ENCODE measurements at places on chromosomes 5 and 9. TPM values are rescaled to one million over a fixed set of nuclear protein-coding genes. Genes with fewer than 3 reads are reported as not detected.

GRCh38 chr9:105483618-105484017, 35.8 kb downstream of the FSD1L start:
- no peaks in the 10 kb centered on the region for H3K36me3 ChIP-seq
- H3K27me3 ChIP-seq: no peaks in the 10 kb centered on the region

DNA sequence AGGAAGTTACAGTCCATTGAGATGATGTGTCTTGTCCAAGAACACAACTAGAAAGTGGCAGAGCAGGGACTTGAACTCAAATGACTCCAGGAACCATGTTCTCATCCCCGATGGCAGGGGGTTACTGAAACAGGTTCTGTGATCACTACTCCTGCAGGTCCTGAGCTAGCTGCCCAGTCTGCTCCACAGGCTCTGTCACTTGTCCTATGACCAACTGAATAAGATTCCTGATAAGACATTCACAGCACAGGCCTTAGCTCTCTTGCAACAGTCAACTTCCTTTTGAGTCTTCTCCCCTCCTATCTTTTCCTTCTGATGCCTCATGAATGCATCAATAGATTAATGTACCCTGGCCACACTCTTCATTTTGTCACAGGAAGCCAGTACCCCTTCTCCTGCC, 109.2 kb downstream of the SH3TC2 start:
- H3K36me3 ChIP-seq: no peaks in the 10 kb centered on the region
- no peaks in the 10 kb centered on the region for H3K4me1 ChIP-seq
- H3K4me3 ChIP-seq: no peak overlapping the region
- H3K27ac ChIP-seq: no peak overlapping the region
- no peak for DNase-seq
- H3K27me3 ChIP-seq: no peaks in the 10 kb centered on the region

GRCh38 chr9:94112716-94113465, 28.6 kb downstream of the PTPDC1 start:
- no peak for DNase-seq
- H3K4me1 ChIP-seq: no peaks in the 10 kb centered on the region
- no peaks in the 10 kb centered on the region for H3K36me3 ChIP-seq
- no peak overlapping the region for H3K27ac ChIP-seq

DNA sequence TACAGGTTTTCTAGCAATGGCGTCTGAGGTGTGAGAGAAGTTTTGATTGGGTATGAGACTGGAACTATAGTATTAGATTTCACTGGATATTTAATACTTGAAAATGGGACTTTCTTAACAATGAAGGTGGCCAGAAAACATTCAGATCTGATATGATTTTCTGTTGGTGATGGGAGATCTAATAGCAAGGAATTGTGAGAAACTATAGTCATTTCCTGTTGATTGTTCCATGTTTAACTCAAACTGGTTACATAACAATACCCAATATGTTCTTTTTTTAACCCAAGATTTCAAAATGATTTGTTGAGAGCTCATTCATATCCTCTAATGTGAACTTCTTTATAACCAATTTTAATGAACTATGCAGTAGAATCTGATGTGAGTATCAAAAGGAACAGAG, 793.2 kb upstream of the RGMB start:
- DNase-seq: no peak
- no peak overlapping the region for H3K4me3 ChIP-seq
- H3K27ac ChIP-seq: no peak overlapping the region
- no peaks in the 10 kb centered on the region for H3K27me3 ChIP-seq

- no peak overlapping the region for H3K4me3 ChIP-seq
- DNase-seq: no peak
- H3K27ac ChIP-seq: no peak overlapping the region
These were observed 73.0 kb downstream of the KCNIP1 start for GRCh38 chr5:170576602-170577535.

- DNase-seq: no peak
- H3K4me3 ChIP-seq: no peak overlapping the region
- no peaks in the 10 kb centered on the region for H3K36me3 ChIP-seq
- H3K27ac ChIP-seq: no peak overlapping the region
- no peaks in the 10 kb centered on the region for H3K27me3 ChIP-seq
- H3K4me1 ChIP-seq: no peaks in the 10 kb centered on the region
These were observed 11.4 kb downstream of the ACTL7B start for GRCh38 chr9:108844391-108844790.

DNA sequence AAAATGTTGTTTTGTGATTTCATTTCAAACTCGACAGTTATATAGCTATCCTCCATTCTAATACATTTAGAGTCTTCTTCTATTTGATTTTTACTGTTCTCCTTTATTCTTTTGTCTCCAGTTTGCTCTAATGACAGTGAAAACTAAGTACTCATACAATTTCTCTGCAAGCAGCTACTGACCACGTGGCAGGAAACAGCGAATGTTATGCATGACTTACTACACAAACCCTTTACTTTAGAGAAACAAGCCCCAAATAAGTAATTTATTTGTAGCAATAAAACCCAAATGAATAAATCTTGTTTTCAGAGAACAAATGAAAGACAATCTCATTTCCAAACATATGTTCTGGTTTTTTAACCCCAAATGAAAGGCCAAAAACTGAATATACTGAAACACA, 41.9 kb downstream of the CDH6 start:
- no peak overlapping the region for H3K4me3 ChIP-seq
- no peak overlapping the region for H3K27ac ChIP-seq
- no peaks in the 10 kb centered on the region for H3K36me3 ChIP-seq
- H3K4me1 ChIP-seq: no peaks in the 10 kb centered on the region
- no peaks in the 10 kb centered on the region for H3K27me3 ChIP-seq

GRCh38 chr9:7479300-7479699, 320.3 kb downstream of the DMAC1 start:
- H3K27me3 ChIP-seq: no peaks in the 10 kb centered on the region
- H3K36me3 ChIP-seq: no peaks in the 10 kb centered on the region
- no peak overlapping the region for H3K27ac ChIP-seq
- no peak for DNase-seq
- H3K4me1 ChIP-seq: no peaks in the 10 kb centered on the region

DNA sequence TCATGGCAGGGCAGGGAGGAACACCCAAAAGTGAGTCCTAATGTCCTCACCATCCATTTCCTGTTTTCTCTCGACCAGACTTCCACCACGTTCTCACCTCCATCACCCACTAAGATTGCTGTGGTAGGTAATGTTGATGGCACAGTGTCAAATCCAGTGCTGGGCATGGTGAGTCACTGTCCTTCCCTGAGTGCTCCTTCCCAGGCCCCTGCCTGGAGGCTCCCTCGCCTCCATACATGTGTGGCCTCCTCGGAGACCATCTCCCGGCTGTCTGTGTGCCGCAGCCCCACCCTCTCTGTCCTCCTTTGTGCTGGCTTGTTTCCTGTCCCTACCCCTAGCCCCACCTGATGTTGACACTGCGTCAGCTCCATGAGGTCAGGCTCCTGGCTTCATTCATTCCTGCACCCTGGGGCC, 177.5 kb downstream of the SYK start:
- no peak for DNase-seq
- no peaks in the 10 kb centered on the region for H3K36me3 ChIP-seq
- H3K27ac ChIP-seq: no peak overlapping the region
- peaks cover 7% of the 10 kb centered on the region for H3K27me3 ChIP-seq
- H3K4me3 ChIP-seq: no peak overlapping the region
- no peaks in the 10 kb centered on the region for H3K4me1 ChIP-seq

DNA sequence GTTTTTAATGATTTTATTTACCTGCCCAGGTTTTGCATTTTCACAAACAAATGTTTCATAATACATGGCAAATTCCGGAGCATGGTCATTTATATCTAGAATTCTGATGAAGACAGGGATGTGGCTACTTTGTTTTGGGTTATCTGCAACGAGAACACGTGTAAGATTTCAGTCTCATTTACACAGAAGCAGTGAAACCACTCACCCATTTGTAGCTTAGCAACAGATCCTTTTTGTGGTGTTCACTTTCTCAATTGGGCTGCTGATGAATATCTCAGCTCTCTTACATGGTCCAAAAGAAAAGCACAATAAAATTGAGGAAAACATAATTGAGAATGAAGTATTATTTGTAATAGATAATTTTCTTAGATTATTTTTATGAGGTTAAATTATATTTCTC, 148.6 kb downstream of the CDH9 start:
- H3K36me3 ChIP-seq: no peaks in the 10 kb centered on the region
- H3K4me3 ChIP-seq: no peak overlapping the region
- no peaks in the 10 kb centered on the region for H3K27me3 ChIP-seq
- no peaks in the 10 kb centered on the region for H3K4me1 ChIP-seq
- DNase-seq: no peak

GRCh38 chr9:87540444-87541105, 42.9 kb downstream of the DAPK1 start:
- 0 out of 2 replicates have a peak, but pooled peaks cover 6% of the 10 kb centered on the region for H3K36me3 ChIP-seq
- H3K4me1 ChIP-seq: peaks cover 20% of the 10 kb centered on the region
- no peak for DNase-seq
- no peak overlapping the region for H3K27ac ChIP-seq
- H3K4me3 ChIP-seq: no peak overlapping the region

GRCh38 chr9:12643686-12644085, 49.5 kb upstream of the TYRP1 start:
- no peaks in the 10 kb centered on the region for H3K4me1 ChIP-seq
- H3K27me3 ChIP-seq: no peaks in the 10 kb centered on the region
- no peaks in the 10 kb centered on the region for H3K36me3 ChIP-seq
- H3K27ac ChIP-seq: no peak overlapping the region

GRCh38 chr5:170534177-170534576, 30.4 kb downstream of the KCNIP1 start:
- H3K4me1 ChIP-seq: no peaks in the 10 kb centered on the region
- no peak for DNase-seq
- H3K27ac ChIP-seq: no peak overlapping the region
- no peaks in the 10 kb centered on the region for H3K27me3 ChIP-seq
- no peaks in the 10 kb centered on the region for H3K36me3 ChIP-seq

GRCh38 chr5:101917166-101917565, 378.9 kb downstream of the SLCO4C1 start:
- no peak overlapping the region for H3K27ac ChIP-seq
- H3K4me3 ChIP-seq: no peak overlapping the region
- DNase-seq: no peak
- no peaks in the 10 kb centered on the region for H3K27me3 ChIP-seq

DNA sequence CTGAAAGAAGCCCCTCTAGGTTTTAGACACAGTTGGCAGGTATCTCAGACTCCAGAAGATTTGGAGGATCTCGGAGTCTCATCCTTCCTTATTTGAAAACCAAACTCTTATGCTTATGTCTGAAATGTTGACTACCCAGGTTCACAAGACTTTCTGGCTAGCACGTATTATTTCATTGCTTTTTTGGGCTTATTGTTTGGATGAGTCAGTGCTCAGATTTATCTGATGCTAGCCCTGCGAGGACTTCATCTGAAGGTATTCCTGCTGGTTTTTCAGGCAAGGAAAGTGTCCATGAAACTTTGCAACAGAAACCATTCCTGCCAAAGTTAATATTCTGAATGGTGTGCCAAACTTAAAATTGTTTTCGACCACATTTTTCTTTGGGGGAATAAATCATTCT, 8.5 kb downstream of the OSTF1 start:
- DNase-seq: no peak
- H3K27me3 ChIP-seq: no peaks in the 10 kb centered on the region
- no peaks in the 10 kb centered on the region for H3K4me1 ChIP-seq
- H3K36me3 ChIP-seq: no peaks in the 10 kb centered on the region
- no peak overlapping the region for H3K27ac ChIP-seq

DNA sequence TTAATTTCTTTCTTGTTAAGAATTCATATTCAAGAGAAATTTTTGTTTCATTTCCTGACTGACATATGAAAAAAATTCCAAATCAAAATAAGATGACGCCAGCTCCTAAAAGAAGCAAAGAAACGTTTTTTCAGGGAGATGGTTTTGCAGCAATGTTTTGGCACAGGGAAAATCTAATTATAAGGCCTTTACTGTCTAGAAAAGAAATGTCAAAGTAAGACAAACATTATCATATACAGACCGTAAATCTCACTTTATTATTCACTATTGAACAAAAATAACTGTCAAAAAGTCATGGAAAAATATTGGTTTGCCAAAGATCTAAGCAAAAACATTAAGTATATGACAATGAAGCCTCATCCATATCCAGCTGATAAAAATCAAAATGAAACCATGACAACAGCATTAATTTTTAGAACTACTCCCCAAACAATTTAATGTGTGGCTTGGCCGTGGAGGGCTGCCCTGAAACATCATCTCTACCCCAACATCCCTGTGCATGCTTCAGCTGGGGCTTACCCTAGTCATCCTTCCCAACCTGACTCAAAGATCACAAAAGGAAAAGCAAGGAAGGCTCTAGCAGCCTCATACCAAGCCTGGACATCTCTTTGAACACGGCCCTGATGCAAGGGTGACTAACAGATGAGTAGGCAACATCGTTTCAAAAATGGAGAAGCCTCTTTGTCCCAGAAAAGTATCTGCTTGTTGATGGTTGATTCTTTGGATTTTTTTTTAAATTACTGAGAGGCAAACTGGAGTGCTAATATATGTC, 95.6 kb downstream of the ARSB start:
- H3K36me3 ChIP-seq: no peaks in the 10 kb centered on the region
- H3K4me3 ChIP-seq: no peak overlapping the region
- H3K27me3 ChIP-seq: no peaks in the 10 kb centered on the region
- H3K27ac ChIP-seq: no peak overlapping the region

GRCh38 chr5:14424011-14424685, 157.4 kb upstream of the OTULINL start:
- H3K4me1 ChIP-seq: no peaks in the 10 kb centered on the region
- H3K4me3 ChIP-seq: no peak overlapping the region

DNA sequence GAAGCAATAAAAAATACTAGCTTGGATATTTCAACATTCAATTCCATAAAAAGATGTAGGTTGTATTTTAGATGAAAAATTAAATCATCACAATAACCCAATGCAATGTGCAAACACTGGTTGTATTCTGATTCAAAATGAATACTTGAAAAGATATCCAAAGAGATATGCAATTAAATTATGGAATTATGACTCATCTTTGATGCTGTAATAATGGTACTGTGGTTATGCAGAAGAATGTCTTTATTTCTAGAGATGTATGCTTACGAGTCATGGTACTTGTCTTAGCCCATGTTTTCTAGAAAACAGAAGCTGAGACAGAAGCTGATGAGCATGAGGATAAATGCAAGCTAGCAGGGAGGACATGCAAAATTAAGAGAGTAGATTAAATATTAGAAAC, 1941.4 kb upstream of the NUDT12 start:
- H3K4me1 ChIP-seq: no peaks in the 10 kb centered on the region
- no peak overlapping the region for H3K4me3 ChIP-seq
- H3K27me3 ChIP-seq: no peaks in the 10 kb centered on the region
- DNase-seq: no peak

- no peaks in the 10 kb centered on the region for H3K27me3 ChIP-seq
- no peaks in the 10 kb centered on the region for H3K36me3 ChIP-seq
- H3K4me3 ChIP-seq: no peak overlapping the region
- no peak overlapping the region for H3K27ac ChIP-seq
- peak; percentile 13 for DNase-seq
- H3K4me1 ChIP-seq: no peaks in the 10 kb centered on the region
These were observed 73.6 kb downstream of the FAM114A2 start for GRCh38 chr5:153964880-153965645.

Gene CER1
- not detected for total RNA-seq

Gene GLDC
- 117 TPM for total RNA-seq

Gene PAEP
- total RNA-seq: not detected

Gene PRLR
- total RNA-seq: 0.88 TPM

Gene NEUROG1
- total RNA-seq: not detected

Gene AGXT2
- total RNA-seq: not detected

Gene SLC36A1
- 6.2 TPM for total RNA-seq

Gene PCDHGA9
- 0.56 TPM for total RNA-seq

Gene CDC26
- 28.2 TPM for total RNA-seq

Gene PCDHB4
- not detected for total RNA-seq

Gene NR4A3
- 2.1 TPM for total RNA-seq

Gene PCDHB3
- total RNA-seq: not detected
